ENCODE measurements at places on chromosomes 16 and 17. TPM values are rescaled to one million over a fixed set of nuclear protein-coding genes. Genes with fewer than 3 reads are reported as not detected.

DNA sequence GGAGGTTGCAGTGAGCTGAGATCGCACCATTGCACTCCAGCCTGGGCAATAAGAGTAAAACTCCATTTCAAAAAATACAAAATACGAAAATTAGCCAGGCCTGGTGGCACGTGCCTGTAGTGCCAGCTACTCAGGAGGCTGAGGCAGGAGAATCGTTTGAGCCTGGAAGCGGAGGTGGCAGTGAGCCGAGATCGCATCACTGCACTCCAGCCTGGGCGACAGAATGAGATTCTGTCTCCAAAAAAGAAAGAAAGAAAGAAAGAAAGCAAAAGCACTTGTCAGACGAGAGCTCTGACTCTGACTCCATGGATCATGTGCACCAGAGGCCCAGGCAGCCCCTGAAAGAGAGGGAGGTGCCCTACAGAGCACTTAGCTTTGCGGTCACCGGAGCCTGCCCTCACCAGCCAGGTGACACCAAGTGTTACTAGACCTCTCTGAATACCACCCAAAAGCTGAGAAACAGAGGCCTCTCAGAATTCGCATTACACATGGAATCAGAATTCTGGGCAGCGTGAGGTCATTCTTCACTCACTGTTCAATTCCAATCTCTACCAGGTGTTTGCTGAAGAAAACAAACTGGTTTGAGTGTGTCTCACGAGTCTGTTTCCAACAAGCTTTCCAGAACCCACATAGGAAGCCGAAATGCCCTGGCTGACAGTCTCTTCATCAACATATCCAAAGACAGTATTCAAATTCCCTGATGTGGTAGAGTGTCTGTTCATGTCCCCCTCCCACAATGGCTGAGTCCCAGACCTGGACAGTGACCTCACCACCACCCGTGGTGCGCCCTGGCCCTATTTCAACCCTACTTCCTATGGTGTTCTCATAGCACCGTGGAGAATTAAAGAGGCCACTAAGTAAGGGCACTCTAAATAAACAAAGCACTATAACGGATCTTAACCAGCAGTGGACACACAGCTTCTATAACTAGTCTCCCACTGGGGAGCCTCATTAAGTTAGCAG, 1.5 kb downstream of the FLCN start:
- peak; percentile 63 for DNase-seq

DNA sequence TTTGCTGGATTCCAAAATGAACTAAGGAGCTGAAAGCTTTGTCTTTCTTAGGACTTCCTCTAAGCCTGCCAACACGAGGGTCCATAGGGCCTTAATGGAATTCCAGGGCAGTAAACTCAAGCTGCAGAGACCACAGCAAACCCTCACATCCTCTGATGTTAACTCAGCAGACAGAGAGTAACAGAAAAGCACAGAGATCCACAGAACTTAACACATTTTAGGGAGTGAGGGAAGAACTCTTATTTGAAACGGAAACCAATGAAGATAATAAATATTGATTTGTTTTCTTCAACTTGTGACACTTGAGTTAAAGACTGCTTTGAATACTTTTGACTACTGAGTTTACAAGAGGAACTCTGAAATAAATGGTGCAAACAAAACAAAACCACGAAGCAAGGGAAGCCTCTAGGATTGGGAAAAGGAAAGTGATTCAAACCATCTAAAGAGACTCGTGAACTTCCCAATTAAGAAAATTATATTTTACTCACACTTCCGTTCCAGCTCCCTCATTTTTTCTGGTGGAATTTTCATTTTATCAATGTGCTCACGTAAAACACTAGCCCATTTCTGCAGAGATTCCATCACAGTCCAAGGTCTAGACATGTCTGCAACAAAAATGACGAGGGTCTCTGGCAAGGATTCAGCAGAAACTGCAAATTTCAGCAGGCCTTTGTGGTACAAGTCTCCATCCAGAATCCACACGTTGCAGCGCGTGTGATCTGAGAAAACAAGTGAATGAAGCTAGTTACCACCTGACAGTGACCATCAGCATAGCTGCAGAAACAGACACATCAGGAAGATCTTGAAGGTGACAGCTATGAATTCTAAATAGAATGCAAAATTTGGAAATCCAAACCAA, 9.2 kb downstream of the DYNC1LI2 start:
- DNase-seq: no peak

Gene SNRNP25
- total RNA-seq: 11.1 TPM

DNA sequence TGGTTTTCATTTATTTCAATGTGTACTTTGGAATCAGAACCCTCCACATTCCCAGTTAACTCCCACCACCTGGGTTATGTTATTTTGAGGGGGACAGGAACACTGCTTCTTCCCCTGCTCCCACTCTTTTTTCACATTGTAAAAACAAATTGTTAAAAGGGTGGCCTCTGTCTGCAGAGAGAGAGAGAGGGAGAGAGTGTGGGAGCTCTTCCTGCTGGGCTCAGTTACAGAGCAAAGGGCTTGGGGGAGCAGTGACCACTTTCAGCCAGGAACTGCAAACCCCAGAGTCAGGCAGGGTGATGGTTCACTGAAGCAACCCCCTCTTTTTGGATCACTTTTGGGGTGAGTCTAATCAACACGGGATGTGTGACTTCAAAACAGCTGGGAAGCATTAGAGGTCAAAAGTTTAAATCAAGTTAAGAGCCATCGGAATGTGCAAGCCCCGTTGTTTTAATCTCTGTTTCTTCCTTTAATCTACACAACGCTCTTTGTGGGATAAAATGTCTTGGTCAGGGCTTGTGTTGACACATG, 577.0 kb upstream of the CDH11 start:
- no peak for DNase-seq

DNA sequence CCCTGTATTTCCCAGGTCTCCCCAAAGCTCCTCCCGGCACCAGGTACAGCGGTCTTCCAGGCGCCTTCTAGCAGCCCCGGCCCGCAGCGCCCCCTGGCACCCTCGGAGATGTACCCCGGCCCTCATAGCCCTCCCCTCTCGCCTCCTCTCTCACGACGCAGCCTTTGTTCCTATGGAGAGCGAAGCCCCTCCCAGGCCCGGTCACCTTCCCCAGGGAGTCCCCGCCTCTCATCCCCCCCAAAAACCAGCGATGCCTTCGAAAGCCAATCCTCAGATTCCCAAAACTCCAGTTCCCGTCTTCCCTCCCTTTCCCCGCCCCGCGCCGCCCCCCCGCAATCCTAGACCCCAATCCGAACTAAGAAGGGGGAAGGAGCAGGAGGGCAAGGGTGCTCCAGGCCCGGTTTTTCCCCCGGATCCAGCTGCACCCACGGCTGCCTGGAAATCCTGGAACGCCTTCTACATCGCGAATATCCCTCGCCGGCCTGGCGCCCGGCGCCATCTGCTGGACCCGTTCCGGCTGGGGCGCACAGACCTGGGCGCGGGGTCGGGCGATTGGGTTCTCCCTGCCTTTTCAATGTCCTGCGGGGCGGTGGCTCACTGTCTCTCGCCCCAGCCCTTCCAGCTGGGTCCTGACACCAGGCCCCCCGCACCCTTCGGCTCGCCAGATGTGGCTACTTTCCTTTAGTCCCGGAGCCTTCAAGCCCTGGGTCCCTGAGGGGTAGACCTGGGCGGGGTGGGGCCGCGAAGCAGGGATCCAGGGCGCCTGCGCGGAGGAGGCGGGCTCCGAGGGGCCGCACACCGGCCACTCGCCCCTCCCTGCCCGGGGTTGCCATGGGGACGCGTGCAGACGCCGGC, at the start of gene DNAH2:
TSS of gene DNAH2 (plus strand) at position 844 of the 855 bp plus-strand sequence. CDS start 1,991 bp downstream, outside the sequence.
- DNase-seq: peak; percentile 83

- DNase-seq: no peak
Measured at GRCh38 chr16:31224092-31224955, 7.4 kb upstream of the PYDC1 start.

GRCh38 chr16:64475627-64476351, 646.1 kb downstream of the CDH11 start:
- DNase-seq: no peak

DNA sequence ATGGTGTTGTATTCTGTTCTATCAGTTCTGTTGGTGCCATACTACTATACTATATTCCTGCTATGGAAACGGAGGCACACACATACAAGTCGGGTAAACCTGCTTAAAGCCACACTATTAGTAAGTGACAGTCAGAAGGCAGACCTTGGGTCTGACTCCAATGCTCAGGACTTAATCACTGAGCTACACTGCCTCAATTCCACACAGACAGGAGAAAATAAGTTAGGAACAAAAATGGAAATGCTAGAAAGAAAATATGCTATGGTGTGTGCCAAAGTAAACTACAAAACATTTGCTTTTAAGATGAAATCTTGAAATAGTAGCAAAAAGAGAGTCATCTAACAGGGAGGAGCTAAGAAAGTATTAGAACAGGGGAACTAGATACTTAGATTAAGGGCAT, 48.1 kb downstream of the MYO1D start:
- DNase-seq: no peak

Gene TBX2
- 28.9 TPM for total RNA-seq

Gene APOBR
- 2.5 TPM for total RNA-seq

Gene TBC1D3E
- not detected for total RNA-seq

DNA sequence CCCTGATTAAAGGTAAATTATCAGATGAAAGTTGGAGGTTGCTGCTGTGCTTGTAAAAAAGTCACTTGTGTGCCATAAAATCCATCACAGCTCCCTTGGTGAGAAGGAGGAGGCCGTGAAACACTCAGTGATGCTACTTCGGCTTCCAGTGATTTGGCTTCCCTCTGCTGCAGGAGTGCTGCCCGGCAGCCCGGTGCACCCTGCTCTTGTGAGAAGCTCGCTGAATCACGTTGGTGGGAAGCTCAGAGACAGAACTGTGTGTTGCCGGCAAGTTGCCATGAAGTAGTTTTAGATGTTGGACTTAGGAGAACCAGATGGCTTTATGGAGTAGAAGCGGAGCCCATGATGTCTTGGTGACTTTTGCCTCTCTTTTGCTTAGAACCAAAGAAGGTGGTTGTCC, 33.3 kb downstream of the MSI2 start:
- DNase-seq: no peak

GRCh38 chr17:48791128-48792032, 25.6 kb downstream of the TTLL6 start:
- DNase-seq: peak; percentile 82

Gene SMG1
- 123 TPM for total RNA-seq

Gene TBC1D3C
- total RNA-seq: not detected

- no peak for DNase-seq
Measured at GRCh38 chr16:17173281-17173680, 297.5 kb downstream of the XYLT1 start.

Gene TBC1D3D
- total RNA-seq: 0.39 TPM

- no peak for DNase-seq
Measured at GRCh38 chr17:50558941-50559614, 1.4 kb upstream of the CACNA1G start.

Gene KRT39
- total RNA-seq: not detected

GRCh38 chr16:77211880-77212740, 12.9 kb downstream of the SYCE1L start:
- DNase-seq: peak; percentile 68

DNA sequence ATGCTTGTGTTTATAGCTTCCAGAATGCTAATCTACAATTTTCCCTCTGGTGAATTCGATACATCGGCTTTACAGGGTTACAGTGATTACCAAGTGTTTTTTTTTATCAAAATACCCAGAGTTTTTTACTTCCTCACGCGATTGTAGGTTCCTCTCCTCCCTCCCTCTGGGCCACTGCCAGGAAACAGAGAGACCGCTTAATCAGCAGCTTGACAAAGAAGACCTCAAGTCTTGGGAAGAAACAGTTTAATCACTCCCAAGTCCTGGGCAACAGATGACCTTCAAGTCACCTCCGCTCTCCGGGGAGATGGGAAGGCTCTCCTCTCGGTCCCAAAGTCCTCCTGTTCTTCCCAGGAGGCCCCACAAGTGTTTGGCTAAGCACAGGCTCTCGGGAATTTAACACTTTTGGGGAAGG, 23.5 kb downstream of the SMTNL2 start:
- peak; percentile 80 for DNase-seq

Gene PYDC1
- total RNA-seq: not detected

Gene FAM222B
- total RNA-seq: 18.4 TPM

Gene MPG
- 59.5 TPM for total RNA-seq
